ENCODE measurements at places on chromosomes 4 and X. TPM values are rescaled to one million over a fixed set of nuclear protein-coding genes. Genes with fewer than 3 reads are reported as not detected.

GRCh38 chr4:26174027-26174426, 146.8 kb upstream of the RBPJ start:
- no peak overlapping the region for H3K4me3 ChIP-seq
- peaks cover 7% of the 10 kb centered on the region for H3K27me3 ChIP-seq
- H3K36me3 ChIP-seq = no peaks in the 10 kb centered on the region
- DNase-seq = no peak
- H3K27ac ChIP-seq = no peak overlapping the region

DNA sequence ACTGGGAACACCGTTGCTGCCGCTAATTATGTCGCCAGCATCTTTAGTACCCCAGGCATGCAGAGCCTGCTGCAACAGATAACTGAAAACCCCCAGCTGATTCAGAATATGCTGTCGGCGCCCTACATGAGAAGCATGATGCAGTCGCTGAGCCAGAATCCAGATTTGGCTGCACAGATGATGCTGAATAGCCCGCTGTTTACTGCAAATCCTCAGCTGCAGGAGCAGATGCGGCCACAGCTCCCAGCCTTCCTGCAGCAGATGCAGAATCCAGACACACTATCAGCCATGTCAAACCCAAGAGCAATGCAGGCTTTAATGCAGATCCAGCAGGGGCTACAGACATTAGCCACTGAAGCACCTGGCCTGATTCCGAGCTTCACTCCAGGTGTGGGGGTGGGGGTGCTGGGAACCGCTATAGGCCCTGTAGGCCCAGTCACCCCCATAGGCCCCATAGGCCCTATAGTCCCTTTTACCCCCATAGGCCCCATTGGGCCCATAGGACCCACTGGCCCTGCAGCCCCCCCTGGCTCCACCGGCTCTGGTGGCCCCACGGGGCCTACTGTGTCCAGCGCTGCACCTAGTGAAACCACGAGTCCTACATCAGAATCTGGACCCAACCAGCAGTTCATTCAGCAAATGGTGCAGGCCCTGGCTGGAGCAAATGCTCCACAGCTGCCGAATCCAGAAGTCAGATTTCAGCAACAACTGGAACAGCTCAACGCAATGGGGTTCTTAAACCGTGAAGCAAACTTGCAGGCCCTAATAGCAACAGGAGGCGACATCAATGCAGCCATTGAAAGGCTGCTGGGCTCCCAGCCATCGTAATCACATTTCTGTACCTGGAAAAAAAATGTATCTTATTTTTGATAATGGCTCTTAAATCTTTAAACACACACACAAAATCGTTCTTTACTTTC, 1.8 kb downstream of the UBQLN2 start:
- no peak for DNase-seq
- peaks cover 15% of the 10 kb centered on the region for H3K4me1 ChIP-seq
- H3K27me3 ChIP-seq = no peaks in the 10 kb centered on the region
- peak overlapping the region; percentile 64 for H3K4me3 ChIP-seq
- no peaks in the 10 kb centered on the region for H3K36me3 ChIP-seq
- H3K27ac ChIP-seq = peak overlapping the region; percentile 96

PGAM4 gene
- not detected for total RNA-seq

LONRF3 gene
- total RNA-seq = 24.4 TPM

DNA sequence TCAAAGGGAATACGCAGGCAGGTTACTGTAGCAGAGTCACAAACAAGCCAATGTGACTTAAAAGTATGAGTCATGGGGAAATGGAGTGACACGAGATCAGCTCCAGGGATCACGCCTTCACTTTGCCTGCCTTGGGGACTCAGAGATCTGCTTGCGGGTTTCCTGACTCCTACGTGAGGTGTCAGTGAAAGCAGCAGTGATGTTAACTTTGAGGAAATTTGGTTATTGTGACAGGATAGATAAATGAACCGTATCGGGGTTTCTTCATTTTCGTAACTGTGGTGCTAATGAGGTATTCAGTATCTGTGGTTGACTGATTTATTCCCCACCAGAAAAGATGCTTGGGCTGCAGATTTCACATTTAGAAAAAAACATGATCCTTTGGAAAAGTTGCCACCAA, 383.3 kb upstream of the ZFP42 start:
- H3K27me3 ChIP-seq = no peaks in the 10 kb centered on the region
- H3K36me3 ChIP-seq = no peaks in the 10 kb centered on the region
- H3K4me1 ChIP-seq = no peaks in the 10 kb centered on the region
- no peak for DNase-seq
- H3K27ac ChIP-seq = no peak overlapping the region

DNA sequence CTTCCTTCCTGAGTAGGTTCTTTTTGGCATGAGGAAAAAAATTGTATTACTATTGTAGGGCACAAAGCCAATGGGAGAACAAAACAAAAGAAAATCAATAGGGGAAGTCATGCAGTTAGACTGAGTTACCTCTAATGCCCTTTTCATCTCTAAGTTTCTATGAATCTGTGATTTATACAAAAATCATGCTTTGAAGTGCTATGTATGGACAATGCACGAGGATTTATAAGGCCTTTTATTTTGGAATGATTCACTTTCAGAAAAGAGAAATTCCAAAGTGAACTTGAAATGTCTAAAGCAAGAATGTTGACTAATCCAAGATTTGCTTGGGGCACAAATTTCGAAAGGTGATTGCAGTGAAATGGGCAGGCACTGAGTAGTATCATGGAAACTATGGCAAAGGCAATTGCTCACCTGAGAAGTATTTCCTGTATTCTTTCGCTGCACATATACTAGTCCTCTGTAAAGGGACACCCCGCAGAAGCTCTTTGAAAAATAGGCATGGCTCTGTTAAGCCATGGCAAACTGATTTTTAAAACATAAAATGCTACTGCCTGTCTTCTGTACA, 52.8 kb downstream of the ADGRG4 start:
- no peak for DNase-seq
- no peak overlapping the region for H3K27ac ChIP-seq
- H3K27me3 ChIP-seq = no peaks in the 10 kb centered on the region
- H3K4me3 ChIP-seq = no peak overlapping the region

All from upper lobe of right lung (tissue), 1 donor.